ENCODE measurements at places on chromosomes 2 and 18.

DNA sequence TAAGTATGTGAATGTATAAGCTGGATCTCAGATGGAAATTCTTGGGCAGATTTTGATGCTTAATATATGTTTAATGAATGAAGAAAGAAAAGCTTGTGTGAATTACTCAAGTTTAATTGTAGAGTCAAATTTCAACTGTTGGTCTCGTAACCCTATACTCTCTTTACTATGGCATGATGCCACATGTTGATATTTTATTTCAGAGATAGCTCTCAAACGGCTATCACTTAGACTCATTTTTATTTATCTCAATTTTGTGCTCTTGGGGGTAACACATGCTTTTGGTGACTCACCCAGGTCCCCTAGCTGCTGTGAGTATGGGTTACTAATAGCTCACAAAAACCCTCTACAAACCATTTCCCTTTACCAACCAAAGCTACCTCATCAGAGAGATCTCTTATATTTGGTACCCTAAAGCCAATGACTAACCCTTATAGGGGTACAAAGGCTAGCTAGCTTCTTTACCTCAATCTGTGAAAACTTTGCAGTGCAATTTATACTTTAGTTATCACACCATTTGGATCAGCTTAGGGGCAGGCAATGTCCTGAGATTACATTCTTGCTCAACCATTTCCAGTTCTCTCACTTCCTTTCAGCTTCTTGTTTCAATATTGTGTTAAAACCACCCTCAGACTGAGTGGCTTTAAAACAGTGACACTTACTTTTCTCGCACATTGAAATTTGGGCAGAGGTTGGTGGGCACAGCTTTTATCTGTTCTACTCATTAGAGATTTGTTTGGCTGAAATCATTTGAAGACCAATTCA is 240.3 kb downstream of the CDH7 start:
- DNase-seq = no peak

DNA sequence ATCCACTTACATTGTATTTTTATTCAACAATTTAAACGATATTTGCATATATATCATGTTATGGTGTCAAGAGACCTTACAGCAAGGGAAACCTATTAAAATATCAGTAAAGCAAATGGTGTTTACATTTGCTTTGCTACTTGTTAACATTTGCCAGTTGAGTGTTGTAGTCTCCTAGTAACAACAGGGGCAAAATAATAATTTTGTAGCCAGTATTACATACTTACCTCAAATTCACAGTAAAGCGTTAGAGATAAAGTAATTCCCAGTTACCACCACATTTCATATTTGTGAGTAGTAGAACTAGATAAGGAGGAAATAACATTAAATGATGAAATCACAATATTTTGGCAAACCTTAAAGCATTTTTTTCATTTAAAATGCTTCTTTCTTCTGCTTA is 71.3 kb downstream of the FASTKD2 start:
- DNase-seq = no peak

GRCh38 chr18:47893047-47893446 is 37.4 kb downstream of the SMAD2 start:
- DNase-seq = no peak

- DNase-seq = no peak
Measured at GRCh38 chr2:23545396-23545795, 160.4 kb downstream of the KLHL29 start.

GRCh38 chr2:61688369-61689334 is 150.5 kb upstream of the XPO1 start:
- DNase-seq = no peak

Measured in NCI-H187 (cell line).